ENCODE measurements at places on chromosomes 2 and 18.
A peak's percentile ranks its signal among the peaks of the same experiment; 100 is the strongest.

GRCh38 chr2:140338795-140339194 lies 1558.6 kb upstream of the NXPH2 start:
- no peak for DNase-seq

GRCh38 chr2:73089270-73090030 lies 17.9 kb upstream of the SFXN5 start:
- DNase-seq: peak; percentile 98

DNA sequence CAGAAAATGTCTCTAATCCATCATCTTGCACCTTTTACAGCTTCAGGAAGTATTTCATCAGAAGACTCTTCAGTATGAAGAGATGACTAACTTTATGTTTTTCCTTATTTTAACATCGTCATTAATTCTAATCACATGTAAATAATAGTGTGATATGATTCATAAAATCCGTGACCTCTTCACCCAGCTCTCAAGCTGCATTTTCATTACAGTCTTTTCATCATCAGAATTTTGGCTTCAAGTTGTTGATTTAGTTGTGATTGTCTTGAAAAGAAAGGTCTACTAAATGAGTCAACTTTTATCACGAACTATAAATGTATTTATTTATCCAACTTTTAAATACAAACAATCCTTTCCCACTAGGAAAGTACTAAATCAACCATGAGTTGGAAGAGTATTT lies 410.3 kb downstream of the LRP1B start:
- DNase-seq: no peak

GRCh38 chr2:71309-72035 lies 25.2 kb upstream of the FAM110C start:
- DNase-seq: no peak

GRCh38 chr2:18062892-18063291 lies 184.4 kb downstream of the KCNS3 start:
- no peak for DNase-seq

- no peak for DNase-seq
These were observed 362.3 kb downstream of the MYCN start for GRCh38 chr2:16302431-16303272.

- no peak for DNase-seq
These were observed 100.2 kb upstream of the UBXN4 start for GRCh38 chr2:135641156-135642068.

- DNase-seq: peak; percentile 89
These were observed 1.3 kb upstream of the DPYSL5 start for GRCh38 chr2:26846334-26847306.

GRCh38 chr2:139080244-139080643 lies 300.1 kb upstream of the NXPH2 start:
- peak; percentile 1 for DNase-seq

- no peak for DNase-seq
These were observed 85.3 kb upstream of the SULT1C3 start for GRCh38 chr2:108154366-108155061.

DNA sequence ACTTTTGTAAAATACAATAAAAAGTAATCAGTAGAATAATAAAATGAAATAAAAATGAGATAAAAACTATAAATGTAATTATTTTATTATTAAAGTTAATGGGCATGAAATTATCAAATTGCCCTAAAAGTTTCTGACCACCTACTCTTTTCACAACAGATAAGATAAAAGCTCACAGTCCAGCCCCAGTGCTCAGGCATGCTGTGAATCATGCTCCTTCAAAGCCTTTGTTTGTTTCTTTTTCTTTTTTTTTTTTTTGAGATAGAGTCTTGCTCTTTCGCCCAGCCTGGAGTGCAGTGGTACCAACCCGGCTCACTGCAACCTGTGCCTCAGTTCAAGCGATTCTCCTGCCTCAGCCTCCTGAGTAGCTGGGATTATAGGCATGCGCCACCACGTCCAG lies 181.7 kb downstream of the ANKRD44 start:
- DNase-seq: no peak

- no peak for DNase-seq
These were observed 505.4 kb upstream of the DDX18 start for GRCh38 chr2:117308861-117309770.

GRCh38 chr2:10410823-10411437 lies 37.2 kb downstream of the ODC1 start:
- peak; percentile 57 for DNase-seq

DNA sequence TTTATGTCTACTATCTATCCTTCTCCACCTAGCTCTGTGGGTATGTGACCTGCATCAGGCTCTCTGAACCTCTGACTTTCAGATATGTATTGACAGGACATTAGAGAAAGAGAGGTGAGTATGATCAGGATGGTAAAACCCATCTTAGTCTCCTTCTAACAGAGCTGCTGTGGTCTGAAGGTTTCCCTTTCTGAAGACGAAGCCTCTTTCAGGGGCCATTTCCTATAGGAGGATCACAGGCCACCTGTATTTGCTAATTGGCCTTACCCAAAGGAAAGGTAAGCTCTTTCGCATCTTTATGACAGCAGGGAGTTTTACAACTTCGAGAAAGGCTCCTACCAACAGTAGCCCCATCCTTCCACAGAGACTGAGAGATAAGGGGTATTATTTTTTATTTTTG lies 442.9 kb downstream of the KCNJ3 start:
- no peak for DNase-seq

DNA sequence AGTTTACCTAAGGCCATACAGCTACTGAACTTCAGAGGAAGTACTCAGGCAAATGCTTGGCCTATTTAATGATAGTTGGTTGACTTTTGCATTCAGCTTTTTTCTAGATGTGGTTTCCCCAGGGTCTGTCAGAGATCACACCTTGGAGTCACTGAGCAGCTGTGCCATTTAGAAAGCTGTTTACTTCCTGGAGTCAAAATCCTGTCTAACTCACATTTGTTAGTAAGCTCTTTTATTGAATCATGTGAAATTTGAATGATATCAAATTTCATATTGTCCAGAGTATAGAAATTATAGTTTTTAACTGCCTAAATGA lies 7.6 kb upstream of the TRIB2 start:
- DNase-seq: no peak

- no peak for DNase-seq
These were observed 414.2 kb downstream of the ZNF521 start for GRCh38 chr18:24937639-24938275.

GRCh38 chr2:144330951-144331673 lies 188.8 kb downstream of the ZEB2 start:
- DNase-seq: peak; percentile 44

DNA sequence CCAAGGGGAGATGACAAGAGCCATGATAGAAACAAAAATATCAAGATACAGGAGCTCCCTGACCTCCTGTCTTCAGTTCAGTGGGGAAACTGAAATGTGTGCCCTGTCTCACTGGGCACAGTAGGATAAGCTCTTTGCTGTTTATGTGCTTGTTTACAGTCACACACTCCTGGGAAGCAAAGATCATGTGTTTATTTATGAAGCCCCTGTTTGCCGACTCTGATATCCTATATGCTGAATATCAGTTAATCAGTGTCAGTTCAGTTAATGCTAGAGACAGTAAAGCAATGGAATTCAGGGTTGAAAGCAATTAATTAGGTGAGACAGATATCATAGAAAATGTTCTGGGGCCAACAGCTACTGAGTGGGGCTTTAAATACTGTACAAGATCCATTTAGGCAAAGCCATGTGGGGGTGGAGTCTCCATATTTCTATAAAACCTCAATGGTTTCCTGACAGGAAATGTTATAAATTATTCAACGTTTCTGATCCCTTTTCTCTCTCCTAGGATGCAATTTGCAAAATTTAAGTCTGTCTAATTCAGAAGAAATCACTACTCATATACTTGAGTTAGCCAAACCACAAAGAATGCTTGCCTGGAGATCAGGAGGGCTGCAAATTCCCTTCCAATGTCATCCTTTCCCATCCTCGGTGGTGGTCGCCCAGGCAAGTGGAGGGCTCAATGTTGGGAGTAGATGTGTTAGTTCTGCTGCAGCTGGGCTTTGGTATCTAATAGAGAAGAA lies 551.3 kb downstream of the CMPK2 start:
- peak; percentile 34 for DNase-seq

DNA sequence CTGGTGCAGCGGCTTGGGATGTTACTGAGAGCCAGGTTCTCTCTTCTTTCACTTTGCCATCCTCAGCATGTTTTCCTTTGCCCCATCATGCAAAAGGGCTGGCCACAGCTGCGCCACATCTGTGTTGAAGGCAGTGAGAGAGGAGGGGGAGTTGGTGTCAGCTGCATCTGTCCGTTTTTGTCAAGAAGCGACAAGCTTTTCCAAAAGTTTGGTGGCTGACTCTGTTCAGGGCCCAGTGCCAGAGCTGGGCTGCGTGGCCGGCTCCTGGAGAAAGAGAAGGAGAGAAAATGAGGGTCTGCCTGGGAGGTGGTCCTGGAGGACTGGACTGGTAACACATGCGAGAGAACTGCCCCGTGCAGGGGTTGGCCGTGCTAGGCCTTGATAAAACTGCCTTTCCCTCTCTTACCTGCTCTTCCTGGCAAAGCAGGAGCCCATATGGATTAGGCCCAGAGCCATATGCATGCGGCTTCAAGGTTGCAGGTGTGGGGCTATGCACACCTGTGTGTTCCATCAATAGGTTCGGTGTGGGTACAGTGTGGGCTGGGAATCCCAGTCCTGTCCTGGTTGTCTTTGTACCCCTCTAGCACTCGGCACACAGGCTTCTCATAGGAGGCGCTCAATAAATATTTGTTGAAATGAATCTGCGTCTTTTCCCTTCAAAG lies 9.0 kb downstream of the RNF144A start:
- no peak for DNase-seq

DNA sequence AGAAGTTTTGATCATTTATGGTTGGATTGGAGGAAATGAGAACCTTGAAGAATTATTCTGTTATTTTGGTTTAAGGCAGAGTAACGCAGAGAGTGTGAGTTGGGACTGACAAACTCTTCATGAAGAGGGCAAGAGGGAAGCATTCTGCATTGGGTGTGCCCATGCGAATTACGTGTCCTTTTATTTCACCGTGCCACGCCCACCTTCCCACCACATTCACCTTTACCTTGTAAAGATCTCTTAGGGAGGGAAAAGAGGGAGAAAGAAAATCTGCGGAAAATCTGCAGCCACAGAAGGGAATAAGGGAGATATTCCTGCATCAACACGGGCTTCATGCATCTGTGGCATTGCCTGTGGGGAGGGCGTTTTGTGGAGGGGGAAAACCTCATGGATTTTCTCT lies 31.8 kb downstream of the SLC9A4 start:
- DNase-seq: no peak

DNA sequence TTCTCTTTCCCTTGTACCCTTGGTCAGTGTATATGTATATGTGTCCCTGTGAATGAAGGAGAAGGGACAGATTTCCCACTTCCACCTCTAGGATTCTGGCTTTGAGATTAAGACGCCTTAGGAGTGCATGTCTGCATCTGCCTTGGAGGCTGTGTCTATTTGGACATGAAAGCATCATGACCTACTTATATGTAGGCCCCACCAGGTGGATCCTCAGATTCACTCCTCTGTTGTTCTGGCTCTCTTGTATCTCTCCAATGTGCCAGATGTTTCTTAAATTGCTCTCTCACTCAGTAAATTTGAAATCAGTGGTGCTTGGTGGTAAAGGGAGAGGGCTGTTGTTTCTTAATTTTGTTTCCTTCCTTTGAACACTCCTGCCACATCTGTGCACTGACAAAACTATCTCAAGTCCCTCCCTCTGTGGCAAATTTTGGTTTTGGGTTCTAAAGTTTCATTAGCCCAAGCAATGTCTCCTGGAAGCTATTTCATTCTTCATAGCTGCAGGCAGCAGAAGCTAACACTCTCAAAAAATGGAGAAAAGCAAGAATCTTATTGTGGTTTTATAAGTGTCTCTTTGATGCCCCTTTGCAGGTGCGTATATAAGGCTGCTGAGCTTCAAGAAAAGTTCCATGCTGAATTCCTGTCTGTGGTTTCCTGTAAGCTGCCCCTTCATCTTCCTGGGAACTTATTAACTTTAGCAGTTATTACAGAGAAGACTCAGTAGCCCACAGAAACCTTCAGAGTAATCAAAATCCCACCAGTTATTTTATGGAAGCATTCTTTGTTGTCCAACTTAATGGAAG lies 179.7 kb upstream of the SETBP1 start:
- DNase-seq: no peak

GRCh38 chr2:80530442-80531064 lies 226.0 kb upstream of the LRRTM1 start:
- DNase-seq: no peak

- no peak for DNase-seq
These were observed 186.9 kb downstream of the ZFP36L2 start for GRCh38 chr2:43039376-43040080.

DNA sequence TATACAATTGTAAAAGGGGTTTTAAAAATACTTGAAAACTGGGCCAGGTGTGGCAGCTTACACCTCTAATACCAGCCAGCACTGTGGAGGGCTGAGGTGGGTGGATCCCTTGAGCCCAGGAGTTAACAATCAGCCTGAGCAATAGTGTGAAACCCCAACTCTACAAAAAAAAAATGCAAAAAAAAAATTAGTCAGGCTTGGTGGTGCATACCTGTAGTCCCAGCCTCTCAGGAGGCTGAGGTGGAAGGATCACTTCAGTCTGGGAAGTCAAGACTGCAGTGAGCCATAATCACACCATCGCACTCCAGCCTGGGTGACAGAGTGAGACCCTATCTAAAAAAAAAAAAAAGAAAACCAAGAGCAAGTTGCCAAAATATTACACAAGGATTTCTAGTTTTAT lies 182.7 kb downstream of the UBE2E3 start:
- DNase-seq: no peak

GRCh38 chr2:42974721-42975717 lies 182.6 kb upstream of the HAAO start:
- peak; percentile 90 for DNase-seq

- peak; percentile 60 for DNase-seq
These were observed at the start of gene REEP1 for GRCh38 chr2:86337244-86337835. Gene REEP1 (minus strand): TSS chr2:86337626. CDS start chr2:86337510, 116 bp downstream.

GRCh38 chr2:232942831-232943230 lies 70.2 kb downstream of the NGEF start:
- DNase-seq: no peak

DNA sequence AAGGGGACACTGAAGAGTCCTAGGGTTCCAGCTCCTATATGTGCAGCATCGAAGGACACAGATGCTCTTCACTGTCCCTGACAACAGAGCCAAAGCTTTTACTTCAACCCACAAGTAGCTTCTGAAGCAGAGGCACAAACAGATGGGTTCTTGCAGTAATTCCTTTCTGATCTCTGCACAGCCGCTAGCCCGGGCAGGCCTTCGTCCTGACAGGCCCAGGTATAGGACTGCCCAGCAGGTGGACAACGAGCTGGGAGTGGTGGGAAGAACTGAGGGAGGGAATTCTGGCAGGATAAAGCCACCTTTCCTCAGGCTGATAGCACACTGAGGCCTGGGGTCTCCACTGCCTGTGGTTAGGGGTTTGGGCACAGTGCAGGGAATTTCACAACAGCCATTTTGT lies 94.8 kb downstream of the RHOB start:
- no peak for DNase-seq
